ENCODE measurements at places on chromosomes 1 and 21.

GRCh38 chr21:37636152-37636860, 269.7 kb downstream of the DYRK1A start:
- DNase-seq, result no peak

DNA sequence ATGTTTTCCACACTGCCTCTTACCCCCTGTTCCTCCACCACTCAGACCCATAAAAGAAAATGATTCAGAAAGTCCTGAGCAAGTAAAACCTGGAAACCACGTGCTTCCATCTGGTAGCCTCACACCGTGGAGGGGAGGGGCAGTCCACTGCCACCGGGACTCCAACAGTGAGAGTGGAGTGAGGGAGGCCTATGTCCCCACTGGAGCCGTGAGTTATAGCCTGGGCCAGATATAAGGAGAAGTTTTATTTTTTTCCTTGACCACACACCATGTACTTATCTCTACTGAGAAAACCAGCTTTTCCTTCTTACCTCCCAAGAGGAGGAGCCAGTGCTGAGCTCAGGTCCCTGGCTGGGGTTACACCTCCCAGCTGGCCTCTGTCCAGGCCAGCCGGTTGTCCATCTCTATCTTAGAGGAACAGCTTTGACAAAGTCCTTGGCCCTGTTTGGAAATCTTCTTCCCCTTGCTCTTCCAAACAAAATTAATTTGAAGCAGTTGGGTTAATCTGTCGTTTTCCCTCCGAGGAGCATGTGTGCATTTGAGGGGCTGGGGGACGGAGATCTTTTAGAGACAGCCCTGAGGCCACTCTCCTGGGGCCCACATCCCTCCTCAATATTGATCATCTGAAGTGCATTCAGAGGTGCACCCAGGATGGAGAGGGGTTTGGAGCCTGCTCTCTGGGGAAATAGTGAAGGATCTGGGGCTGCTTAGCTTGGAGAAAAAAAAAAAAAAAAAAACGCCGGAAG, 49.1 kb upstream of the SERBP1 start:
- DNase-seq, result no peak

DNA sequence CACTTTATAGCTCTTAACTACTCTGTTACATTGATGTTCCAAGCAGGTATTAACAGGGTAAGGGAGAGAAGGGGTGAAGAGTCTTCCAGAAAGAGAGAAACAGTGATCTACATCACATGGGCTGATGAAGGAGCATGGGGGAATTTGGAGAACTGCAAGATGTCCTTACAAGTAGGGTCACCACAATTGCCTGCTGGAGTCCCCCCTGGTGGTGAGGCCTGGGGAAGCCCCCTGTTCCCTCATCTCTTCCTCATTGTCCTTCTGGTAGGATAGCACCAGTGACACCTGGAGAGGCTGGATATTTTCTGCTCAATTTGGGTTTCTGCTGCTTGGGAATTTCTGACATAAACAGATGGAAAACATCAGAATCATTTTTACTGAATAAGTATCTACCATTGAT, 126.6 kb downstream of the RUNX1 start:
- no peak for DNase-seq

- DNase-seq, result no peak
Measured at GRCh38 chr21:33991133-33991532, 75.5 kb upstream of the ATP5PO start.

GRCh38 chr21:22691658-22692057, 1693.4 kb downstream of the NCAM2 start:
- no peak for DNase-seq

DNA sequence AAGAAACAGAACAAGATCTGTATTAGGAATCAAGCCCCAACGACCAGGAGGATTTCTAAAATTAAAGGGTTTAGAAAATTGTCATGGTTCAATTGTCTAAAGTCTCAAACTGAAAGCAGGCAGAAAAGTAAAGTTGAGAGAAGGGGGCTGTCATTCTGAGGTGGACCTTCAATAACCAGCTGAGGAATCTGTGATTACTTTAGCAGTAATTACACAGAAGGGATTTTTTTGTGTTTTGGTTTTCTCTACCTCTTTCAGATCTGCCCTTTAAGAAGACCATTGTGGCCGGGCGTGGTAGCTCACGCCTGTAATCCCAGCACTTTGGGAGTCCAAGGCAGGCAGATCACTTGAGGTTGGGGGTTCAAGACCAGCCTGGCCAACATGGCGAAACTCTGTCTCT, 17.4 kb downstream of the AIDA start:
- DNase-seq, result no peak

GRCh38 chr1:149936170-149936991, at the start of gene MTMR11:
Gene MTMR11, minus strand, starts transcription at chr1:149936879. Its CDS starts 232 bp downstream, at chr1:149936647.
- DNase-seq, result no peak

- no peak for DNase-seq
Measured at GRCh38 chr1:4483021-4483625, 171.3 kb upstream of the AJAP1 start.

DNA sequence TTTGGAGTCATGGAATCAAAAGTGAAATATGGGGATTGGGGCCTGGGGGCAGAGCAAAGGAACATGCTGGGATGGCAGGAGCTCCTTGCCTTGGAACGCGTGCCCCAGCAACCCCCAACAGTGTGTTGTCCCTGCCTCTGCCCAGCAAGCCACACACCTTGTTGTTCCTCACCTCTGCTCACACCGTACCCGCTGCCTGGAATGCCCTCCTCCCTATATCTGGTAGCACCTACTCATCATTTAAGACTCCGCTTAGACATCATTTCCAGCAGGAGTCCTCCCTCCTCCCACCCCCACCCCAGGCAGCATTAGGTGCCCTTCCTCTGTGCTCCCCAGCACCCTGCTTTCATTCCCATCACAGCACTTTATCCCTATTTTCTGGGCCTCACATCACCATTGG, 7.8 kb downstream of the NECTIN4 start:
- DNase-seq, result no peak

- DNase-seq, result no peak
Measured at GRCh38 chr1:29673228-29673500, 436.8 kb downstream of the PTPRU start.

GRCh38 chr1:226654668-226655055, 84.4 kb downstream of the ITPKB start:
- no peak for DNase-seq

DNA sequence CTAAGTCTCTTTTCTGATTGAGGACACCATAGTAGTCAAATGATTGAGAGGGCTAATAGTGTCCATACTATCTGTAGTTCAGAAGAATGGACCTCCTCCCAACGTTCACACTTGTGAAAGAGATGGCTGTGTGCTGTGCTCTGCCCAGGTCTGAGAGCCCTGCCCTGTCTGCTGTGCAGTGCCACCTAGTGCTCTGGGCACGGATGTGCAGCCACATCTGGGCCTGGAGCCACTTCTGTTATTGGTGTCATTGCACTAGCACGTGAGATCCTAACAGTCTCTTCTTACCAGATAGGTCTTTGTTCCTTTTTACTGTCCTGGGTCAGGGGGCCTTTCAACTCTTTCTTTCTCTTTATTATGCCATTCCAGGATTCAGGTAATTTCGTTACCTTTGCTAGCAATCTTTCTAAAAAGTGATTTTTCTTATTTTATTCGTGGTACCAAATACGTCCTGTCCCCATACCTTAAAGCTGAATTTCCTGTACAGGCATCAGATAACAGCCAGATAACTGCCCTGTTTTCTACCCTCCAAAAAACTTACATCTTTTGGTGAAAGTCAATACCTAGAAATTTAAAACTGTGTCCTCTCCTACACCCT, 21.7 kb downstream of the INTS3 start:
- DNase-seq, result peak; percentile 84

DNA sequence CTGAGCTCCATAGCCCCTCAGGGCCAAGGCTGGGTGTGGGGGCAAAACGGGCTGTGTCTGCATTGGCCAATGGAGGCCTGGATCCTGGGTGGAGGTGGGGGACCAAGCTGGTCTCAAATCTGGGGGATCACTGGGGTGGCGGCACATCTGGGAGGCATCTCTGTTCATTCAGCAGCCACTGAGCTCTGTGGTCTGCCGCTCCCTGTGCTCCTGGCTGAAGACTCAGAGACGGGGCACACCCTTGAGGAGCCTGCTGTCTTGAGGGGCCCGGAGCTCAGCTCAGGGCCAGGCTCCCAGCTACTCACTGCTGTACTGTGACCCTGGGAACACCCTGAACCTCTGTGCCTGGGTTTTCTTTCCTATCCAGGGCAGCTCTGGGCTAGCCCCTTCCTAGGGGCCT, 90.3 kb upstream of the WNT4 start:
- DNase-seq, result no peak

DNA sequence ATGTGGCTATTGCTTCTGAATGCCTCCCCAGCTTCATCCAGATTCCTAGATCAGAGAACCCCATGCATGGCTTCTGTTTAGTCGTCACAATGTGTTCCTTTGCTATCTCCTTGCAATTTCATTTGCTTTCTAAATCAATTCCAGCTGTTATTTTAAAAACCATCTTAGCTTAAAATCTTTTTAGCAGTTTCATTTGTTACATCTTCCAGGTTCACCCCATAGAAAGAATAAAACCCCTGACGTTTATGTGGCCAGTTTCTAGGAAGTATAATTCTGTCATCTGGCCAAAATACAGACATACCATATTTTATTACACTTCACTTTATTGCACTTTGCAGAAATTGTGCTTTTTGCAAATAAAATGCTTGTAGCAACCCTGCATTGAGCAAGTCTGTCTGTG, 278.4 kb downstream of the PTPRC start:
- DNase-seq, result no peak

DNA sequence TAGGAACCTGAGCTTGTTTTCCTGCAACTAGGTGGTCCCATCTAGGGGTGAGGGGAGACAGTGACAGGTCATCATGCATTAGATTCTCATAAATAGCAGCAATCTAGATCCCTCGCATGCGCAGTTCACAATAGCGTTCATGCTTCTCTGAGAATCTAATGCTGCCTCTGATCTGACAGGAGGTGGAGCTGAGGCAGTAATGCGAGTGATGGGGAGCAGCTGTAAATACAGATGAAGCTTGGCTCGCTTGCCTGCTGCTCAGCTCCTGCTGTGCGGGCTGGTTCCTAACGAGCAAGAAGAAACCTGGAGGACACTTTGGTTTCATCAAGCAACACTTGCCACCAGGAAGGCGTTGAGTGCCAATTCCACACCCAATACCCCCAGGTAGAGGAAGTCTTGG, 95.1 kb upstream of the OLIG2 start:
- DNase-seq, result no peak

DNA sequence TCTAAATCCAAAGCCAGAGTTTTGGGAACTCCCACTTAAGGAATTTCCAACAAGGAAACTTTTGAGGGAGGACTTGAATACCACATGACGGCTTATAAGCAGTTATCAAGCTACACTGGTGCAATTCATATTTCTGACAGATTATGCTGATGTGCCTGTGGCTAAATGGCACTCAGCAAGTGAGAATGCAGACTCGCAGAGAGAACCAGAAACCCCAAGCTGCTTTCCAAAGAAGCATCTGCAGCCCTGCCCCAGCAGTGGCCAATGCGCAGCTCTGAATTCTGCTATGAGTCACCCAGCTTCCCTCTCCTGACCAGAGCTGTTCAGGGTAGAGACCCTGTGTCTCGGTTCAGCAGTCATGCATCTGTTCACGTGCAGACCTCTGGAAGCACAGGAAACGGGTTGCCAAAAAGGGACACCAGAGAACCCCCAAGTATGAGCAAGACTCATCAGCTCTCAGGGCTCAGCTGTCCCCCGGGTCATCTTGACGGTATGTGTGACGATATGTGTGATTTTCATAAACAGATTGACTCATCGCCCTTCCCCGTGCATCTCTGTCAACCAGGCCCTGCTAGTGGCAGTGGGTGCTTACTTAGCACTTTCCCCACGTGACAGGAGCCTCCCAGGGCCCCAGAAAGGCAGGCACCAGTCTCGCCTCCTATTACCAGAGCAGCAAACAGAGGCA, 76.3 kb downstream of the ITPKB start:
- peak; percentile 82 for DNase-seq

DNA sequence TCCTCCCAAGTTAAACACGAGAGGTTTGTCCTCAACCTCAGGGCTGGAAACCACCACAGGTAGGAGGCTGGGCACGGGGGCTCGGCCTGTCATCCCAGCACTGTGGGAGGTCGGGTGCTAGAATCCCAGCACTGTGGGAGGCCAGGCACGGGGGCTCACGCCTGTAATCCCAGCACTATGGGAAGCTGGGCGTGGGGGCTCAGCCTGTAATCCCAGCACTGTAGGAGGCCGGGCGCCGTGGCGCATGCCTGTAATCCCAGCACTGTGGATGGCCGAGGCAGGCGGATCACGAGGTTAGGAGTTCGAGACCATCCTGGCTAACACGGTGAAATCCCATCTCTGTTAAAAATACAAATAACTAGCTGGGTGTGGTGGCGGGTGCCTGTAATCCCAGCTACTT, 6.7 kb upstream of the CDK11A start:
- no peak for DNase-seq

GRCh38 chr1:36560177-36560576, 77.5 kb upstream of the CSF3R start:
- no peak for DNase-seq

- DNase-seq, result peak; percentile 79
Measured at GRCh38 chr1:201042779-201043461, 19.4 kb upstream of the KIF21B start.

GRCh38 chr1:28197682-28198415, 21.4 kb upstream of the PTAFR start:
- no peak for DNase-seq

DNA sequence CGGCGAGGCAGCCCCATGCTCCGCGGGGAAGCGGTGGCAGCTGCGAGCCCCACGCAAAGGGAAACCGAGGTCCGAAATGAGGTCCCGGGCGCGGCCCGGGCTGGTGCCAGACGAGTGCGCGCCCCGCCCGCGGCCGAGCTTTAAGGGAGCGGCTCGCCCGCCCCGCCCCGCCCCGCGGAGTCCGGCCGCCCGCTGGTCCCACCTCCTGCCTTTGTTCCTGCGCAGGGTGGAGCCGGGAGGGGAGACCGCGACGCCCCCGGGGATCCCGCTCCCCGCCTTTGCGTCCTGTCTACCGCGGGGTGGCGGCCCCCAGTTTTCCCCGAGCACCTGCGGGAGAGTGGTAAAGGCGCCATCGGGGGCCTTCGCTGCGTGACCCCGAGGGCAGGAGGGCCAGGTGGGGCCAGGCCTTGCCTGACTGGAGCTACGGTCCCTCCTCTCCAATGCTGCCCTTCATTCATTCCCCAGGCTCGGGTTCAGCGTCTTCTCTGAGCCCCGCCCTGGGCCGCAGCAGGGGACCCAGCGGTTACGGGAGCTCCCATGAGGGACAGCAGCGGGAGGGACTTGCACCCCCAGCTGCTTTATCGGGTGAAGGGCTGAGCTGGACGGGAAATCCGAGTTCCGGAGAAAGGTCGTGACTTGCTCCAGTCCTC, at the start of gene HES2:
HES2 (minus strand) TSS at position 116 of the 650 bp plus-strand sequence; CDS start at position 17, 99 bp downstream.
- peak; percentile 20 for DNase-seq

- peak; percentile 58 for DNase-seq
Measured at GRCh38 chr1:31155216-31155806, 84.4 kb downstream of the NKAIN1 start.

GRCh38 chr1:58908561-58909560, 125.0 kb upstream of the JUN start:
- DNase-seq, result no peak

GRCh38 chr1:214460304-214460916, 91.0 kb downstream of the PTPN14 start:
- DNase-seq, result no peak

DNA sequence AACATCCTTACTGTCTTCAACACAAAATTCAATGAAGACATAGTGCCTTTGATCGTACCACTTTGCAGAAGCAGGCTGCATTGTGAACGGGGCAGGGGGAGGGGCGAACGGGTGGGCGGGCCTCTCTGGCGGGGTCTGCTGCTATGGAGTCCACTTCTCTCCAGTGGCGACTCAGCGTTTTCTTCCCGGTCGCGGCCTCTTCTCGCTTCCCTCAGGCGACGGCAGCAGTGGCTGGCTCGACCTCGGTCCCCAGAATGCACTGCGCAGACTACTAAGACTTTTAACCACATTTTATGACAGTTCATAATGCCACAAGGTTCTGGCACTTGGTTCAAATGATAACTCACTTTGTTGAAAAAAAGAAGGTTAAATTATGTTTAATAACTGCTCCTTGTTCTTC, 21.2 kb downstream of the GBP2 start:
- no peak for DNase-seq

All from activated CD4-positive, alpha-beta T cell treated with anti-CD3 and anti-CD28 coated beads, Interleukin-2, amount 10 ng/mL, durations not matched to agents 7 days and 5 days (primary cell).